ENCODE measurements at places on chromosomes 6 and 20. TPM values are rescaled to one million over a fixed set of nuclear protein-coding genes. Genes with fewer than 3 reads are reported as not detected.

GRCh38 chr20:62274332-62274950, 28.4 kb upstream of the ADRM1 start:
- no peak for DNase-seq

The SLC16A10 gene
- 0.57 TPM for total RNA-seq

The ANKEF1 gene
- 0.42 TPM for total RNA-seq

DNA sequence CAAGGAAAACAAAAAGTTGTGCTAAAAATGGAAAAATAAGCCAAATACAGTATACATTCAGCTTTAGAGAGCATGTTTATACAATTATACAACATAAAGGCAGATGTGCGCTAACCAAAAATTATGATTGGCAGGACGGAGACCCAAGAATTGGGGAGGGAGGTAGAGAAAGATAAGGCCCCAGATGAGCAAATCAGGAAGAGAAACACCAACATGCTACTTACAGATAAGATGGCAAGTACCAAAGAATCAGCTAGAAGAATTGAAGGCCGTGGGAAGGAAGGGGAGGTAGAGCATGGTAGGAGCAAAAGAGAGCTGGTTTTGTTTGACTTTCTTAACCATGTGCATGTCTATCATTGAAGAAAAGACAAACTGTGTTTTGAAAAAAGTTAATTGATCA, 45.4 kb downstream of the PRND start:
- DNase-seq = no peak

The KCNK5 gene
- total RNA-seq = 7.0 TPM

The BMP6 gene
- 5.1 TPM for total RNA-seq

- DNase-seq = no peak
These were observed 435.0 kb downstream of the HAO1 start for GRCh38 chr20:7505152-7505834.

GRCh38 chr6:87936065-87936464, 111.6 kb upstream of the SPACA1 start:
- DNase-seq = peak; percentile 90

DNA sequence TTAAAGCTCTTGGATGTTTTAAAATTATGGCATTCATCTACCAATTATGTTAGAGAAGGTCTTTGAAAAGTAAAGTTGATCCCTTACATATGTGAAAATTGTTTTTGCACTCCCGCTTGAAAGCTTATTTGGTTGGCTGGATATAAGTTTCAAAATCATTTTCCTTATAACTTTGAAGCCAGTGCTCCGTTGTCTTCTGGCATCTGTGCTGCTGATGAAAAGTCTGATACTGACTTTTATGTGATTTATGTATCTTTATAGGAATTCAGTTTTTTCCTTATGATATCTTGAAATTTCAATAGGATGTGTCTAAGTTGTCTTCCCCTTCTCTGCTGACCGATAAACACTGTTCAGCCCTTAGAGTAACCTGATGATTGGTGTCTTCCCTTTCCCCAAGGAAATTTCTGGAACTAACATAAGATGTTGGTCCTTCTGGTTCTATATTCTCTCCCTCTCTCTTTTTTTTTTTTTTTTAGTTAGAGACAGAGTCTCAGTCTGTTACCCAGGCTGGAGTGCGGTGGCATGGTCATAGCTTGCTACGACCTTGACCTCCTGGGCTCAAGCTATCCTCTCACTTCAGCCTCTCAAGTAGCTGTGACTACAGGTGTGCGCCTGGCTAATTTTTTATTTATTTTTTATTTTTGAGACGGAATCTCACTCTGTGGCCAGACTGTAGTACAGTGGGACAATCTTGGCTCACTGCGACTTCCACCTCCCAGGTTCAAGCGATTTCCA, 12.7 kb downstream of the PANK2 start:
- no peak for DNase-seq

DNA sequence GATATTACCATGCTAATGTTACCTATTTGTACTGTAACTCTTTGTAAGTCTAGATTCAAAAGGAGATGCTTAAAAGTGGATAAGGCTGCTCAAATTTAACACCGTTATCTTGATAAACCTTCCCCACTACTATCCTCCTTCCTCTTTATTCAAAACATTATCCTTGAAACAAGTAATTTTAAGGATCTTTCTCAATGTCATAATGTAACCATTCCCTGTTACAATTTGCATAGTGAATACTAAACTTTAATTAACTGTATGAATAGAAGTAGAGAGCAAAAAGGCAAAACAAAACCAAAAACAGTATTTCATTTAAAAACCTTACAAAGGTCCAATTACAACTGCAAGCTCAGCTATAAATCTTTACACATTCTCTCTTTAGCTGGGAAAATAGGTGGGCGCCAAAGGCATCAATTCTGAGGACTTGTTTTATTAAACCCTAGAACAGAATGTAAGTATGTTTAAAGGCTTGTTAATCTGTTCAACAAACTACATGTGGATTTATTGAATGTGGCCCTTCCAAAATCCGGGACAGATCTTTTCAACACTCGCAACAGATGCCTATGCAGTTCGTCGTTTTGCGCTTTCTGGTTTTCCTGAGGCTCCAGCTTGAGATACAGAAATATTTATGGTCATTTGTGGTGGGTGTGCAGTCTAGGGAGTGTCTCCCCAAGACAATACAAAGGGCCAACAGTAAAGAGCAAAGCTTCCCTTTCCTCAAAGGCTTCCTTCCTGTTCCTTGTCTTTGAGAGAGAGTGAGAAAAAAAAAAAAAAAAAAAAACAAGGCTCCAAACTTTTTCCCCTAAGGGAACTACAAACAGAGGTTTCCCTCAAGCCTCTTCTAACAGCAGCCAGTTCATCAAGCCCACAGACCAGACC, 15.1 kb downstream of the KIF13A start:
- DNase-seq = no peak

DNA sequence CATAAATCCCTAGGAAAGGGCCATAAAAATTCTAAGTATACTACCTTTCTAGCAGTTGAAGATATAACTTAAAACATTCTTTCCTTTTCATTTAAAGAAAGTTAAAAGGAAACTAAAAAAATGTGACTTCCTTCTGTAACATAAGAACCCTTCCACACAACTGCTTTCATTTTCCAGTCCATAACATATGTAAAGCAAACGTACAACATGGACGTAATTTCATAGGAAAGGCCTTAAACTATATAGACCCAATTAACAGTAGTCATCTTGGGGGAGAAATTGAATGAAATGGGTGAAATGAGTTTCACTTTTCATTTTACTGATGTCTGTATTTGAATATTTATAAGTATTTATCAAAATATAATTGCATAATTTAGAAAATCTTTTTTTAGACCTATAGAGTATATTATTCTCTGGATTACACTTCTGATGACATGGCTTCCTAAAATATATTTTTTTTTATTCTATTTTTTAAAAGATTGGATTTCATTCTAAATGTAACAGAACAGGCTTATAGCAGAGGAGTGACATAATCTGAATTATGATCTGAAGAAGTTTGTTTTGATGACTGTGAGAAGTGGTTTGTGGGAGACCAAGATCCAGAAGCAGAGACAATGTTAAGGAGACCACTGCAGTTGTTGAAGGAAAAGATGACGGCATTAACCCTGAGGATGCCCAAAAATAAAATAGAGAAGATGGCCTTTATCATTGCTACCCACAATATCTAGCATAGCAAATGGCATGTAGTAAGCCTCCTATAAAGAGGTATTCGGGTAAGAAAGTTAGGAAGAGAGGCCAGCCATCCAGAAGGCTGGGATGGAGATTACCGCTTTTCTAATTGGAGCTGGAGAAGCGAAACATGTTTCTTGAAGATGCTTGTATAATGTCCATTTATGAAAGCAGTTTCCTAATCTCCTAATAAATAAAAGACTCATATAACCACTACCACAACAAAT, 260.4 kb downstream of the PTPRK start:
- no peak for DNase-seq

GRCh38 chr20:14902432-14903089, 565.1 kb upstream of the FLRT3 start:
- no peak for DNase-seq

DNA sequence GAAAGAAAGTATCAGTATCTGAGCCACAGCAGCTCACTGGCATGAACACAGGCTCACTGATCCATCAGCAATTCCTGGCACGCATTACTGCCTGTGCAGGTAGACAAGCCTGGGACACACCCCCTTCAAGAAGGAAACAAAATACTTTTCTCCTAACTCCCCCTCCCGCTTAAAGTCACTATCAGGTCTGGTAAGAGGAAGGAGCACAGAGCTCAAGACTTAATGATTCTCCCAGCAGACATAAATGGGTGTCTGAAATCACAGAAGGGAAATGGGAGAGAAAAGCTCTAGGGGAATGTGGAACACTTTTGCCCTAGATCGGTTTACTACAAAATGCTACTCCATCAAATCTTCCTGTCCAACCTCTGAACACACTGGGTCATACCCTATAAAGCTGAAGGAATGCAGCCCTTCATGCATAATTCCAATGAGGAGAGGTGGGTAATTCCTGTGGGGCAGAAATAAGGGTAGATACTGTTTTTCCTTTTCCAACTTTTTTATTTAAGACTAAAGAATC, at the start of gene ADGRF1:
ADGRF1 (minus strand) TSS at position 58 of the 517 bp plus-strand sequence. CDS start 13,271 bp downstream, outside the sequence.
- peak; percentile 64 for DNase-seq

The DNAH8 gene
- under 0.01 TPM for total RNA-seq

DNA sequence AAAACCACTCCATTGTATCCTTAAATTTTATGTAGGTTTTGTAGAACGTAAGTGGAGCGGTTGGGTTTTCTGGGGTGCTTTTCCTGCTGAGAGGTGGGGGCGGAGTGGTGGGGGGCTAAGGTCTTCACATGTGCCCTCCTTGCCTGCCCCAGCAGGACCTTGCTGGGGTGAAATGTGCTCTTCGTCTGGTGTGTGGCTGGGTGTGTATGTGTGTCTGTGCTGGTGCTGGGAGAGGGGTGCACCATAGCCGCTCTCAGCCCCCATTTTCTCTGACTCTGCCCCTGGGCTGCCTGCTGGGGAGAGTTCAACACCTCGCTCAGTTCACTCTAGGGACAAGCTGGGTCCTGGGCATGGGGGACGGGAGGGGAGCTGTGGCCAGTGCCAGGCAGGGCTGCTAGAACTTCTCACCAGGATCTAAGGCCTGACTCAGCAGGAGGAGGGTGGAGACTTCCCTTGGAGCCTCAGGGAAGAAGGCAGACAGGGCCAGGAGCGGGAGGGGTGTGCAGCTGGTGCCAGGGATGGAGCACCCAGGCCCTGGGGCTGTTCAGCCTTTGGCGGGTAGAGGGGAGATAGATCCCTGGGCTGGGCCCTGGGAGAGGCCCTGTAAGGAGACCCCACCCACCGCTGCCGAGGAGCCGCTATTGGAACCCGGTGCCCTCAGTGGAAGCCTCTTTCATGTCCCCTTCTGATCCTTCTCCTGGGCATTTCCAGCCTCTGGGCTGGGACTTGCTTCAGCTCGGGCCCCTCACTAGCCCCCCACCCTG, 4.8 kb downstream of the SOX18 start:
- DNase-seq = no peak

The PRDM13 gene
- total RNA-seq = not detected

GRCh38 chr20:57092112-57092899, 174.1 kb downstream of the BMP7 start:
- DNase-seq = no peak

GRCh38 chr6:31771992-31772358, 5.2 kb downstream of the VWA7 start:
- no peak for DNase-seq

DNA sequence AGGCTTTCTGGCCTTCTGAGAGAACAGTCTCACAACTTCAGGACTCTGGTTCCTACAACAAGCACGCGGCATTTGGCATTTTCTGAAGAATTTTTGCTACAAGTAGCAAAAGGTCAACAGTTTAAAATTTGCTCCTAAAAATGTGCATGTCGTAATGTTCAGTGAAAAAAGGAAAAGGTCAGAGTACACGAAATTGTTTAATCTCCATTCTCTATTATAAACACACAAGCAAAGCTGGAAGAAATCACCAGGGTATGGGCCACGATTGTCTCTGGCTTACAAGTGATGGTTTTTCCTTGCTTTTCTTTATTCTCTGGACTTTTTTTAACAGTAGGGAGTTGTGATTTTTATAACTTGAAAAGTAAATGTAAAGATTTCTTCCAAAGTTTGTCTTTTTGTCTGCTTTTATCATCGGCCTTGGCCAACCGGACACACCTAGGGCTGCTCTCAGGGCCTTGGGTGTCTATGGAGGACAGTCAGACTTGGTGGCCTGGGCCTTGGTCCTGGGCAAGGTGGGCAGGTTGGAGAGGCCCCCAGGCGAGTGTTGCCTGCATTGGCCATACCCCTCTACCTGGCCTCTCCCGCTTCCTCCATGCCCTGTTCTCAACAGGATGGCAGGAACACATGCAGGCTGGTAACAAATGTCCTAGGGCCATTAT, 32.4 kb downstream of the PLEKHG1 start:
- DNase-seq = no peak

The LAMA2 gene
- total RNA-seq = 115 TPM

- DNase-seq = peak; percentile 94
These were observed 1.1 kb downstream of the JAG1 start for GRCh38 chr20:10672624-10673127.

DNA sequence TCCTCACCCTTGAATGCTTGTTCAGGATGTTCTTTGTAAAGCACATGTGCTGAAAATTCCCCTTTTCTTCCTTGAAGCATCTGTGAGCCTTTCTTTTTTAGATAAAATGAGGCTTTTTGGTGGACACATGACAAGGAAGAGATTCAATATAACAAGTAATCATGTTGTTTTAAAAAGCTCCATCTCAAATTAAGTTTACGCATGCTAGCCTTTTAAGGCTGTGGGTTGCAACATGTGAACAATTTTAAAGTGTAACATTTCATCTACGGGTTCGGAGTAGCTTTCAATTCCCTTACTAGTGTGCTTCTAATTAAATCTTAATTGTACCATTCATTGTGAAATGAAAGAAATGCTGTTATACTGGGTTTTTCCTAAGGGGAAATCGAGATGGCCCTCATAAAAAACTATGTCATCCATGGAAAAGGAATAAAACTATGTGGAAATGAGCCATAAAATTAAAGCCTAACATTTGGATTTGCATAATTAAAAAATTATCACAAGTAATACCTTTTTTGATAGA, 19.3 kb upstream of the OSTM1 start:
- no peak for DNase-seq

The TTLL9 gene
- not detected for total RNA-seq

The CST2 gene
- total RNA-seq = not detected

The PAK5 gene
- total RNA-seq = 0.23 TPM

- no peak for DNase-seq
These were observed 81.4 kb downstream of the NRSN1 start for GRCh38 chr6:24207413-24207812.

GRCh38 chr6:73652637-73653570, 888 bp downstream of the SLC17A5 start:
- DNase-seq = no peak

DNA sequence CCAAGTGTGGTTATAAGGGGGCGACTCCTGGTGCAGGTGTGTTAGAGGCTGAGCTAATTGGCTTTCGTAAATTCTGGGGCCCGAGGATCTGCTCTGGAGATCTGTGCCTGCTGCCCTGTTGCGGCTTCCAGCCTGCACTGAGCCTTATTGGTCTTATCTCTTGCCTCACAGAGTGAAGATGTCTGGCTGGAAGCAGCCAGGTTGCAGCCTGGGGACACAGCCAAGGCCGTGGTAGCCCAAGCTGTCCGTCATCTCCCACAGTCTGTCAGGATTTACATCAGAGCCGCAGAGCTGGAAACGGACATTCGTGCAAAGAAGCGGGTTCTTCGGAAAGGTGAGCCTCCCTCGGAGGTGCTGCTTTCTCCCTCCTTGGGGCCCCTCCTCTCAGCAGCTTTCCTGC, 20.0 kb downstream of the PRPF6 start:
- no peak for DNase-seq

All from esophagus muscularis mucosa (tissue), 4 donors.